ENCODE measurements at places on chromosomes 2 and 18.

DNA sequence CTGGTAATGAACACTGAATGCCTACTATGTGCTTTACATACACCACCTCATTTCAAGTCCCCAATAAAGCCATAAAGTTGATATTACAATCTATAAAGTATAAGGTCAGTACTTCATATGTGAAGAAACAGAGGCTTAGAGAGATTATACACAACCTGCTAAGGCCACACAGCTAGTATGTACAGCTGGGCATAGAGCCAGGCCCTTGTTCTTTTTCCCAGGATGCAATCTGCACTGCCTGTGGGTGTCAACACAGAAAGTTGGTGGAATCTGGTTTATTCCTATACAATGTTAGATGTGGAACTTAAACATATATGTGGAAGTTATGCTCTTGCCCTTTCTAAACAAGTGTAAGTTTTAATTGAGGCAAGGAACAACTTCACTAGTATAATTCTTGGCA, 32.8 kb downstream of the INSIG2 start:
- no peak for DNase-seq

DNA sequence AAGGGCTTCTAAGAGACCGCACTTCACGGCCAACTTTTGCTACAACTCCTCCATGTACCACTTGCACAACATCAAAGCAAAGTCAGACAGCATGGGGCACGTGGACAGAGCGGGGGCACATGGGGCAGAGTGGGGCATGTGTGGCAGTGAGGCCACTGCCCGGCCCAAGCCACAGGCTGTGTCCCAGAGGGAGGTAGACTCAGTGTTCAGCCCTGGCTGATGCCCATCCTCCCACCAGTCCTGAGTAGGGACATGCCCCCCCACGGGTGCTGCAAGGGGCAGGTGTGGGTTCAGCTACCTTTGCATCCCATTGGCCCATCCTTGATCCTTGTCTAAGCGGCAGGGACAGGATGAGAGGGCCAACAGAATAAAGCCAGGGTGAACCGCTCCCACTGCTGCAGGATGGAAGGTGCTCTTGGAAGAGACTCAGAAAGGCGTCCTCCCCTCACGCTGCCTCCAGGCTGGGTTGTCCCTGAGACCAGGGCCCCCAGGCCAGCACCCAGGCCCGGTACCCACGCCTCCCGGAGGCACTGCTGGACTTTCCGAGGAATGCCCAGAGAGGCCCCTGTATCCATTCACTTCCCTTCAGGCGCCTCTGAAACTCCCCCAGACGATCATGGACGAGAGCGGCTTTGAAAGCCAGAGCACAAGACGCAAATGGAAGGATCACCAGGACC, 218.2 kb downstream of the NDUFA10 start:
- no peak for DNase-seq

GRCh38 chr2:153071090-153071489, 352.7 kb downstream of the ARL6IP6 start:
- no peak for DNase-seq

- DNase-seq: no peak
These were observed 11.6 kb downstream of the PDE6D start for GRCh38 chr2:231769170-231770136.

- DNase-seq: no peak
These were observed 34.0 kb upstream of the CHMP1B start for GRCh38 chr18:11817229-11817628.

- DNase-seq: no peak
These were observed 1.4 kb upstream of the GRHL1 start for GRCh38 chr2:9949992-9950520.

DNA sequence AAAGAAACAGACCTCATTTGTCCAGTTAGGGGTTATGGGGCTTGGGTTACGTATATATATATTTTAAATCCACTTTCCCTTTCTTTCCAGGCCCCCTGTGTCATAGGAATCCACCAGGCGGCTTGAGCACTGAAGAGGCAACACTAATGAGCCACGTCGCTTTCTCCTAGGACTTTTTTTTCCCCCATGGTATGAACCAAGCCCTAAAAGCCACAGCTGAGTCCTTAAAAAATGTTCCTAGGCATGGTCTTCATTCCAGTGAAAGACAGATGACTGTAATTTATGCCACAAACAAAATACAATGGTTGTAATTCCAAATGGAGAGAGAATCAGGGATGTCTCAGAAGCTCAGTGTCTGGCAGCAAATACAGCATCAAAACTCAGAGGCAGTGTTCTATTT, 146.8 kb downstream of the EPHA4 start:
- DNase-seq: no peak

- DNase-seq: no peak
These were observed 282.3 kb upstream of the EPC2 start for GRCh38 chr2:148362144-148362796.

DNA sequence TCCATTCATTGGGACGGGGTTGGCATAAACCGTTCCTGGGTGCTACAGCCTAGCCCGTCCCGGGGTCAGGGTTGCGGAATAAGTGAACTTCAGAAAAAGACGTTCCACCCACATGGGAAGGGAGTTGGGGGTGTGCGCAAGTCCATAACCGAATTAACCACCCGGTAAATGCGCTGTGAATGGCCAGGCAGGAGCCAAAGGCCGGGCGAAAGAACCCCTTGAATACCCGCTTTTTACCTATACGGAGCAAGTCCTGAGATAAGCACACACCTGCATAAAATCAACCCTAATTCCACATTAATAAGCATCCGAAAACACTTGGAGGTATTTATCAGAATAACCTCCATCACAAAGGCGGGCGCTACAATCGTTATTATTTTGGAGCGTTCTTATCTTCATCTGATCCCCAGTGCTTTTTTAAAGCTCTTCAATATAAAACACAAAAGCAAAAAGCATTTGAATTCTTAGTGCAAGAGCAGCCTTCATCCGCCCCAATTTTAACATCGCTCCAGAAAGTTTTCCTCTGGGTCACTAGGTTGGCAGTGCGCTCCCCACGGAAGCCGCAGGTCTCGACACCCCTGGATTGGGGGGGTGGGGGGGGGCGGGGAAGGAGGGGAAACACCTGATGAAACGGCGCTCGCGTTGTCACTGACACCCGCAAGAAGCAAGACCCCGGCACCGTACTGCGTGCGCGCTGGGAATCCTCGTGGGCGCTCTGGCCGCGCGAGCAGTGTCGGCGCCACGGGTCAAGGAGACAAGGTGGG, 1.2 kb downstream of the SATB2 start:
- no peak for DNase-seq

GRCh38 chr2:28225473-28226080, 167.1 kb upstream of the FOSL2 start:
- no peak for DNase-seq

DNA sequence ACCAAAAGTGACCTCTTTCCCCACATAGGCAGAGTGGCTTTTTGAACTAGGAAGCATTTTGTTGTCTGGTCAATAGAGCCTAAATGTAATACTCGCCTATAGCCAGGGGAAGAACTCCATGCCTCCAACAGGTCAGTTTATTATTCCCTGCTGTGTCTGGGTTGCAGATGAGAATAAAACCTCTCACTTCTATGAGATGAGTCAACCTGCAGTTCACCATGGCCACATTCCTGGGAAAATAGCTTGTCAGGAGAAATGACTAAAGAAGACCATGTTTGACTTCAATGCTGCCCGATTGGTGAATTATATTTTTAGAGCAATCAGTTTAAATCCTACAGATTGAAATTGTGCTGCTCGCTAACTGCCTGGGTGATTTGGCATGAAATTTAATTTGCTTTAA, 46.7 kb upstream of the LRRTM1 start:
- DNase-seq: no peak

- DNase-seq: no peak
These were observed 159.6 kb downstream of the RND3 start for GRCh38 chr2:150327564-150328489.

- no peak for DNase-seq
These were observed 26.6 kb upstream of the SLC14A2 start for GRCh38 chr18:45588376-45589355.

Data from activated CD4-positive, alpha-beta T cell treated with anti-CD3 and anti-CD28 coated beads for 24 hours (primary cell).